Activated T-cell treated with anti-CD3 and anti-CD28 coated beads for 24 hours (primary cell): ENCODE measurements at places on chromosomes 6 and 20.

GRCh38 chr20:38685853-38686473, 38.3 kb upstream of the SLC32A1 start:
- DNase-seq, result no peak

DNA sequence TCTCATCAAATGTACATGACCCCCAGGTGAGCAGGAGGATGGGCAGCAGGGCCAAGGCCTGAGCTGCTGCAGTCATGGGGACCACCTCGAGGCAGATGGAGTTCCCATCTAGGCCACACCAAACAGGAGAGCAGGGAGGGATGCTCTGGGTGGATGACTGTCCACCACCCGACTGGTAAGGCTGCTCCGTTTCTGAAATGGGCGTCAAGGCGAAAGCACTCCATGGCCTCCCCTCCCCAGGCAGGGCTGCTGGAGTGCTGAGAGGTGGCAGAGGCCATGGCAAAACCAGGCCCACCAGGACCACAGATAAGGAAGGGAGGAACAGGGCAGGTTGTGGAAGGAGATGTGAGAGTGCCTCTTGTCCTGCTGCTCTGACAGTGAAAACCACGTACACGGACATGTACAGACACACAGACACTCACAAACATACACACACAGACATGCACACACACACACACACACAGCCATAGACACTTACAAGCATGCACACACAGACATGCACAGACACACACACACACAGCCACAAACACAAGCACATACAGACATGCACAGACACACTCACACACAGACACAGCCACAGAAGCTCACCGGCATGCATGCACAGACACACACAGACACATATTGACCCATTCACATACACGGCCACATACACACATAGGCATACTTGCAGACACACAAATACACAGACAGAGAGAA, 93.2 kb downstream of the PSMG4 start:
- no peak for DNase-seq

DNA sequence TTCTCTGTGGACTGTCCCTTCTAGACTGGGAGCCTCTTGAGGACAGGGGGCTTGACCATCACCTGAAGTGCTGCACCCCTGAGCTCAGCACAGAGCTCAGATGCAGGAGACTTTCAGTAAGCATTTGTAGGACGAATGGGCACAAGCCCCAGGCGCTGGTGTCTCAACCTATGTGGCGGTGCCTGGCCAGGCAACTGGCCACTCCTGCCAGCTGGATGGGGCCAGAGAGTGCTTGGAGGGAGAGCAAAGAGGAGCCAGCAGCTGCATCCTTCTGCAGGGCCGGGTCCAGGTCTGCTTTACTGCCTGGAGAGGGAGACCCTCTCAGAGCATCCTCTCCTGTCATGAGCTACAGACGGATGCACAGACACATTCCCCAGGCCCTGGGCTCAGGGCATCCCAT, 4.5 kb downstream of the PHACTR3 start:
- DNase-seq, result no peak

- no peak for DNase-seq
Observed at GRCh38 chr6:100768816-100769351, 112.2 kb downstream of the ASCC3 start.

DNA sequence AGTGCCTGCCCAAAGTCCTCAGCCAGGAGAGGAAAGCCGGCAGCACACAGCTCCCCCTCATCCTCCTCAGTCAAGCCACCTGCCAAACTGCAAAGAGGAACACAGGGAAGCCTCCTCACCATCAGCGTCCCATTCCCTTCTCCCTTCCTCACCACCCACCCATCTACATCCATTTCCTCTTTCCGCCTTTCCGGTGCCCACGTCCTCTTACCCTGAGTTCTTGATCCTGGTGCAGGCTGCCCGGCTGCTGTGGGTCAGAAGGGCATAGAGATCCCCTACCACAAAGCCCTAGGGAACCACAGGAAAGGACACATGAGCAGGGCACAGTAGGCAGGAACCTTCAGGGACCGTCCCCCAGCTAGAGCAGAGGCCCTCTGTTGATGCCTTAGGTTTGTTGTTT, 6.0 kb downstream of the GNMT start:
- no peak for DNase-seq

DNA sequence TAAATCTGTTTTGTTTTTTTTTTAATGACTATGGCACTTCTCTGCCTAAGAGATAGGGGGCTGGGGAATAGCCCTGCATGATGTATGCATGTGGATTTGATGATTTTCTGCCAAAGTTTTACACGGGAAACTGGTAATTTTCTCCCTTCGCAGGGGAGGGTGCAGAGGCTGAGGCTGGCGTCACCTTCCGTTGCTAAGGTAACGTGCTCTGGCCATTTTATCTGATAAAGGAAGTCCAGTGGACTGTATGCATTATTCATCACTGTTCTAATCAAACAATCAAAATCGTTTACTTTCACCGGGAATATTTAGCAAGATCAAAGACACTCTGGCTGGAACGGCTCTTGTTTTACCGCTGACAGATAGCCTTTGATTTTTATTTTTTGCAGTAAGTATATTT, 789 bp downstream of the PHACTR1 start:
- no peak for DNase-seq

DNA sequence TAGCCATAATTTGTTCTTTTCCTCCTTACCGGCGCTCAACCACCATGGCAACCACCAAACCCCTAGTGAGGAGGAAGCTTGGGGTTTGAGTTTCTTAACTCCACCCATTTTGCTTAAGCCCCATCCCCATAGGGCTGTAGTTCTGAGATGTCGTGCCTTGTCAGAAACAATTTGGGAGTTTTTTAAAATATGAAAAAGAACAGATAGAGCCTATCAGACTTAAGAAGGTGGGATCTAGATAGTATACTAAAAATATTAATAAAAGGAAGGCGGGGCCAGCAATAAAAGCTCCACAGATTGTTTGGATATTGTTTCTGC, 5.6 kb downstream of the BRD2 start:
- DNase-seq, result no peak

GRCh38 chr6:835476-836160, 142.7 kb upstream of the EXOC2 start:
- no peak for DNase-seq

GRCh38 chr20:51036827-51037531, 14.1 kb upstream of the KCNG1 start:
- DNase-seq, result no peak

DNA sequence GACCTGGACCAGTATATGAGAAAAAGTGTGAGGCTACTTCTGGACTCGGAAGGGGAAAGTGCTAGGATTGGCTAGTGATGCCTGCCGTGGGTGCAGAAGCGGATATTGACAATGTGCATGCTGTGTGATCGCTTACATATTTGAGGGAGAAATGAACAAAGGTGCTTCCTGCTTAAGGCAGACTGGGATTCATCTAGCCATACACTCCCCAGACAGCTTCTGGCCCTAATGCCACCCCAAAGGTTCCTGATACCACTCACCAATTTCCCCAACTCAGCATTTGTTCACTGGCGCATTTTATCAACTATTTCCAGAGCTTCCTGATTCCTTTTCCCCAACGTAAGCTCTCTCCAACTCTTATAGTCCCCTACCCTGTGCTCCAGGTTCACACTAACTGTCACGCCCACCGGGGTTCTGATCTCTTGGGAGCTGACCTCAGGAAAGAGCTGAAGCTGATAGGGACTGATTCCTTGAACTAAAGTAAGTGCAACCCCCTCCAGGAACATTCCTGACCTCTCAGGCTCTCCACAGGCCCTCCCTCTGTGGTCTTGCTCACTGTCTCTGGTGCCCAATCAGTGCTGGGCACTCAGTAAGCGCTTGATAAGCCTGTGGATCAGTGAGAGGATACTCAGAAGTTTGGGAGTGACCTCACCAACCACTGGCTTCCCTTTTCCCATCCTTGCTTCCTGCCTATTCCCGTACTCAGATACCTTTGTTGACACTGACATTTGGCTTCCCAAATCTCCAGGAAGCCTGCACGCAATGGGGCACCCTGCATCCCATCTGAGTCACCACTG, 73.3 kb downstream of the MRPL14 start:
- DNase-seq, result no peak

GRCh38 chr20:60632391-60633262, 619.4 kb upstream of the CDH4 start:
- no peak for DNase-seq
